ENCODE measurements at places on chromosomes 4 and X.
A peak's percentile ranks its signal among the peaks of the same experiment; 100 is the strongest.

DNA sequence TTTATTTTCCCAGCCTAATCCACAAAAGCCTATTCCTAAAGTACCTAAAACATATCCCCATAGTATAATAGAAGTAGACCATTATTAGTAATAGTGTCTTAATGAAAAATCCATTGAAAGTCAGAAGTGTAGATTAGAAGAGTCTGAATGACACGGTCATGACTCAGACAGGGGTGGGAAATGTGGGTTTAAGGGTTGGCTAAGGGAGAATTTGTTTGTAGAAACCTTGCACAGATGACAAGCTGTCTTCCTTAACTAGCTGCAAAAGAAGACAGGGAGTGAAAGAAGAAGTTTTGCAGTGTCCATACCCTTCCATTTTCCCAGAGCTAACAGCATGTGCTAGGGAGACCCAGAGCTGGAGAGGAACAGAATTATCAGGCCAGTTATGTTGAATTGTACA, 242.7 kb upstream of the ETNPPL start:
- DNase-seq, result no peak
- H3K4me3 ChIP-seq, result no peak overlapping the region
- no peaks in the 10 kb centered on the region for H3K4me1 ChIP-seq

- no peaks in the 10 kb centered on the region for H3K27me3 ChIP-seq
- H3K4me3 ChIP-seq, result no peak overlapping the region
Observed at GRCh38 chr4:173685831-173686210, 155.8 kb upstream of the HAND2 start.

DNA sequence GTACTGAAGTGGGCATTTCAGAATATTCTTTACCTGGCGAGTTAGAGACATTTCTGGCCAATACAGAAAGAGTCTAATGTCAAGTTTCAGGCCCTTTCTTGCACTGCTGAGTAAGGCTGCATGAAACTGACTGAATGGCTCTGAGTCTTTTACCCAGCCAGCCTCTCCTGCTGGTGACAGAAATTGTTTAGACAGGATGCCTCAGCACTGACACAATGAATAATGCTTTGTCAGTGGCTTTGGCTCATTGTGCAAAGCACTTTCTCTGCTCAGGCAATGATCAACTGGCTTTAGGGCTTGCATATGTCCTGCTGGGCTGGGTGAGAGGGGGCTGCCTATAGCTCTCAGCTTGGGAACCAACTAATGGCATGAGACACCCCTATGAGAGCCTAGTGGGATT, 45.5 kb downstream of the CLNK start:
- no peak for DNase-seq
- H3K4me3 ChIP-seq, result no peak overlapping the region
- no peaks in the 10 kb centered on the region for H3K4me1 ChIP-seq
- no peak overlapping the region for H3K27ac ChIP-seq
- H3K27me3 ChIP-seq, result no peaks in the 10 kb centered on the region

DNA sequence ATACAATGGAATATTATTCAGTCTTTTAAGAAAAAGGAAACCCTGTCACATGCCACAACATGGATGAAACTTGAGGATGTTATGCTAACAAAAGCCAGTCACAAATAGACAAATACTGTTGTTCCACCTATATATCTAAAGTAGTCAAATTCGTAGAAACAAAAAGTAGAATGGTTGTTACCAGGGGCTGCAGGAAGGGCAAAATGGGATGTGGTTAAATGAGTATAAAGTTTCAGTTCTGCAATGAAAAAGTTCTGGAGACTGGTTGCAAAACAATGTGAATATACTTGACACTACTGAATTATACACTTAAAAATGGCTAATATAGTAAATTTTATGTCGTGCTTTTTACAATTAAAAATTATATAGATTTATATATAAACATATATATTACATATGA, 12.2 kb downstream of the SPOCK3 start:
- no peak overlapping the region for H3K27ac ChIP-seq
- H3K4me1 ChIP-seq, result no peaks in the 10 kb centered on the region
- no peak for DNase-seq
- H3K4me3 ChIP-seq, result no peak overlapping the region

DNA sequence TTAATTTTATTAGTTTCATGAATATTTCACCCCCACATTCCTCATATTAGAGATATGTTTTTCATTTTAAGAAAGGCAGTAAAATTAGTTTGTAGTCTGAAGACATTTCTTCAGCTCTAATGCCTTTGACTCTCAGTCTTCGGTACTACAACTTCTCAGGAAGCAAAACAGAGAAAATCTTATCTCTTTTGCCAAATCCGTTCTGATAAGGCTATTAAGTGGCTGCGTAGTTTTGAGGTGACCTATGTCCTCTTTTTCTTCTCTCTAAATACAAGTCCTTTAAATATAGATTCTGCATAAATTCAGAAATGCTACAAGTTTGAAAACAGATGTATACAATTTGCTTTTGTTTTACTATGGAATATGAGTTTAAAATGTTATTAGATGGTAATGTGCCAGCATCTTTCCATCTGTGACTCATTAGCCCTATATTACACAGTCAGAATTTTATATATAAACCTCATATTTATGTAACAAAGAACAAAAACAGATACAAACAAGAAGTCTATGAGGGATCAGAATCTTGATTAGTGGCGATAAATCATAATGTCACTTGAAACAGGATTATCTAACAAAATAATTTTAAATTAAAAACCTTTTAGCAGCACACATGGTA, 181.2 kb upstream of the ETNPPL start:
- no peaks in the 10 kb centered on the region for H3K4me1 ChIP-seq
- H3K27me3 ChIP-seq, result no peaks in the 10 kb centered on the region
- no peak for DNase-seq
- H3K36me3 ChIP-seq, result no peaks in the 10 kb centered on the region
- no peak overlapping the region for H3K4me3 ChIP-seq
- no peak overlapping the region for H3K27ac ChIP-seq

GRCh38 chrX:20001588-20001987, 10.7 kb upstream of the BCLAF3 start:
- no peaks in the 10 kb centered on the region for H3K36me3 ChIP-seq
- H3K4me3 ChIP-seq, result no peak overlapping the region
- H3K4me1 ChIP-seq, result no peaks in the 10 kb centered on the region
- no peak overlapping the region for H3K27ac ChIP-seq
- H3K27me3 ChIP-seq, result no peaks in the 10 kb centered on the region

GRCh38 chrX:43970528-43970927, 2.7 kb downstream of the NDP start:
- H3K27me3 ChIP-seq, result peaks cover 7% of the 10 kb centered on the region
- H3K4me1 ChIP-seq, result peaks cover 11% of the 10 kb centered on the region
- H3K27ac ChIP-seq, result no peak overlapping the region
- no peak for DNase-seq

GRCh38 chr4:31089815-31090214, 369.6 kb downstream of the PCDH7 start:
- H3K27ac ChIP-seq, result no peak overlapping the region
- H3K27me3 ChIP-seq, result no peaks in the 10 kb centered on the region
- H3K36me3 ChIP-seq, result no peaks in the 10 kb centered on the region

- no peak overlapping the region for H3K4me3 ChIP-seq
- H3K4me1 ChIP-seq, result no peaks in the 10 kb centered on the region
- no peak overlapping the region for H3K27ac ChIP-seq
- DNase-seq, result no peak
- no peaks in the 10 kb centered on the region for H3K27me3 ChIP-seq
Observed at GRCh38 chr4:55512922-55513571, 33.7 kb downstream of the CLOCK start.

DNA sequence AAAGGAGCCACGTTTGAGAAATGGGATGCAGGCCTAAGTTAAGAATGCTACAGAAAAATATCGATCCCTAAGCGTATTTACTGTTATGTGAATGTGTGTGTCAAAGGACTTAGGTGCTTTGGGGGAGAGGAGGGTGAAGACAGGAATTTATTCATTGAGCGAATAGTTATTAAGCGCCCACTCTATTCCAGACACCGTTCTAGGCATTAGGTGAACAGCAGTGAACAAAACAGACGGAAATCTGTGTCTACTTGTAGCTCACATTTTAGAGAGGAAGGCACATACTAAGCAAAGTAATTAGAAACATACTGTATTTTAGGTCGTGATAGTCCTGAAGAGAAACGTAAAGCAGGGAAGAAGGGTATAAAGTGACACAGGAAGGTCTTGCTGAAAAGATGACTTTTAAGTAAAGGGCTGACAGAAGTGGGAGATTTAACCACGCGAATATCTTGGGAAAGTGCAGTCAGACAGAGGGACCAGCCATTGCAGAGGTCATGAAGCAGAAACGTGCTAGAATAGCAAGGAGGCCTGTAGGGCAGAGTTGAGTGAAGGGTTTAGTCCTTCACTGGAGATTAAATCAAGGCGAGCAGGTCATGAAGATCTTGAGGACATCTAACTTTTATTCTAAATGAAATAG, 541 bp downstream of the AIMP1 start:
- peaks cover 28% of the 10 kb centered on the region for H3K4me1 ChIP-seq
- H3K36me3 ChIP-seq, result no peaks in the 10 kb centered on the region
- DNase-seq, result no peak
- peak overlapping the region; percentile 79 for H3K4me3 ChIP-seq
- no peaks in the 10 kb centered on the region for H3K27me3 ChIP-seq
- peak overlapping the region; percentile 94 for H3K27ac ChIP-seq

DNA sequence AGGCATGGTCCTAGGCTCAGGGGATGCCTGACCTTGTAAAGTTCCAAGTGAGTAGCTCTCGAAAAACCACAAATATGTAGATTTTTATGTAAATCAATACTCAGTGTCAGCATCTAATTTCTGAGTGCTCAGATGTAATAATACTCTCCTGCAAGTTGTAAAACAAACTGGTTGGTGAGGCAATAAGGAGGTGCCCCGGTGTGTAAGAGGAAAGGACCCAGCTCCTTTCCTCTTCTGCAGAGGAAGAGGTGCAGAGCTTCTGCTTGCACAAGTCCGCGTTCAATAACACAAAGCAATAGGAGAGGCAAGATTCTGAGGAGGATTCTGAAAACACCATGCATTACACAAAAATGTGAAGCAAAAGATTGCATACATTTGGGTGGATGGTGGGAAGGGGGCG, 43.6 kb upstream of the ENPP6 start:
- H3K4me3 ChIP-seq, result no peak overlapping the region
- no peak for DNase-seq
- no peak overlapping the region for H3K27ac ChIP-seq

- DNase-seq, result no peak
- no peak overlapping the region for H3K4me3 ChIP-seq
- no peak overlapping the region for H3K27ac ChIP-seq
- no peaks in the 10 kb centered on the region for H3K4me1 ChIP-seq
Observed at GRCh38 chr4:152870606-152871005, 65.5 kb upstream of the FHDC1 start.

- H3K4me1 ChIP-seq, result no peaks in the 10 kb centered on the region
- no peaks in the 10 kb centered on the region for H3K36me3 ChIP-seq
- H3K4me3 ChIP-seq, result no peak overlapping the region
- no peak overlapping the region for H3K27ac ChIP-seq
- no peaks in the 10 kb centered on the region for H3K27me3 ChIP-seq
Observed at GRCh38 chrX:30702736-30703135, 49.5 kb downstream of the GK start.

DNA sequence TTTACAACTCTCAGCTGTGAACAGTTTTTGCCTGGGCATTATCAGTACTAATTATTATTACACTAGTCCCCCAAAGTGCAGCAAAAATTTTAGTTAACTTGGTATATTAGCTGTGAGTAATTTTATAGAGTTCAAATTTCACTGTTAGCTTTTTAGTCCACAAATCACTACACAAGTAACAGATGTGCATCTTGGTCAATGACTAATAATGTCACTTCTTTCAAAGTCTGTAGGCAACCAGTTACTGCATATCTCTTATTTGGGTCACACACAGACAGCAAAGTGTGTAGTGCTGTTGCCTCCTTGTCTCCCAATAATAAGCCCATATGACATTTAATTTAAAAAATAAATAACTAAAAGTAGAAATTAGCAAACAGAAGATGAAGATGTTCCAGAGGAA, 159.9 kb downstream of the SCFD2 start:
- no peak for DNase-seq
- no peaks in the 10 kb centered on the region for H3K27me3 ChIP-seq
- H3K36me3 ChIP-seq, result peaks cover 4% of the 10 kb centered on the region
- H3K4me3 ChIP-seq, result no peak overlapping the region
- H3K27ac ChIP-seq, result no peak overlapping the region

DNA sequence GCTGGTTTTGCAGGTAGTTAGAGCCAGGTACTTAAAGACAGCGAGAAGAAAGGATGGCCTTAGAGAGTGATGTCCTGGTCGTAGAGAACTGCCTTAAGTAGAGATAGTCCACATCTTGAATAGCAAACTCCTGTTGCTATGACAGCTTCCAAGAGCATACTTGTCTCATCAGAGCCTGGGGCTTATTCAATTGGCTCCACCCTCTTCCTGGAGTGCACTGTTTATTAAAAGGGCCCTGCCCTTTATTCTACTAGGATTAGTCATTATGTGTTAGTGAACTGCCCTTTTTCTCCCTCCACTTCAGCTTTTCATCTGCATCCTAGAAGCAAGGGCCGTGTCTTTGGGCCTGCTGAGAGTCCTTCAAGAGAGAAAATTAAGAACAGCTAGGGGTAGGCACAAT, 94.5 kb upstream of the EOLA2 start:
- H3K4me3 ChIP-seq, result no peak overlapping the region
- no peaks in the 10 kb centered on the region for H3K36me3 ChIP-seq
- H3K4me1 ChIP-seq, result no peaks in the 10 kb centered on the region
- no peak overlapping the region for H3K27ac ChIP-seq
- DNase-seq, result no peak

- H3K27ac ChIP-seq, result no peak overlapping the region
- no peaks in the 10 kb centered on the region for H3K27me3 ChIP-seq
- H3K36me3 ChIP-seq, result no peaks in the 10 kb centered on the region
- DNase-seq, result no peak
- no peaks in the 10 kb centered on the region for H3K4me1 ChIP-seq
- no peak overlapping the region for H3K4me3 ChIP-seq
Observed at GRCh38 chr4:12880844-12881243, 603.3 kb downstream of the RAB28 start.

GRCh38 chr4:4645743-4646142, 103.9 kb upstream of the STX18 start:
- H3K4me1 ChIP-seq, result no peaks in the 10 kb centered on the region
- H3K4me3 ChIP-seq, result no peak overlapping the region
- no peaks in the 10 kb centered on the region for H3K27me3 ChIP-seq
- DNase-seq, result no peak

DNA sequence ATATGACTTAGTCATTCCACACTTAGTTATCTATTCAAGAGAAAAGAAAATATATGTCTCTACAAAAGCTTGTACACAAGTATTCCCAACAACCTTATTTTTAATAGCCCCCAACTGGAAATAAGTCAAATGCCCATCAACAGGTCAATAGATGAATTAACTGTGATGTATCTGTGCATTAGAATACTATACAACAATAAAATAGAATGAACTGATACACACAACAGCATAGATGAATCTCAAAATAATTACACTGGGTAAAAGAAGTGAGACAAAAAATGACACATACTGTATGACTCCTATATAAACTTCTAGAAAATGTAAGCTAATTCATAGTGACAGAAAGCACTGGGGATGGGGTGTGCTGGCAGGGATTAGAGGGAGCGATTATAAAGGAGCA, 354.1 kb upstream of the DIPK2B start:
- H3K4me3 ChIP-seq, result no peak overlapping the region
- no peaks in the 10 kb centered on the region for H3K4me1 ChIP-seq
- no peak overlapping the region for H3K27ac ChIP-seq
- DNase-seq, result no peak

Data from T-cell (primary cell).